ENCODE measurements at places on chromosomes 7 and 10.

DNA sequence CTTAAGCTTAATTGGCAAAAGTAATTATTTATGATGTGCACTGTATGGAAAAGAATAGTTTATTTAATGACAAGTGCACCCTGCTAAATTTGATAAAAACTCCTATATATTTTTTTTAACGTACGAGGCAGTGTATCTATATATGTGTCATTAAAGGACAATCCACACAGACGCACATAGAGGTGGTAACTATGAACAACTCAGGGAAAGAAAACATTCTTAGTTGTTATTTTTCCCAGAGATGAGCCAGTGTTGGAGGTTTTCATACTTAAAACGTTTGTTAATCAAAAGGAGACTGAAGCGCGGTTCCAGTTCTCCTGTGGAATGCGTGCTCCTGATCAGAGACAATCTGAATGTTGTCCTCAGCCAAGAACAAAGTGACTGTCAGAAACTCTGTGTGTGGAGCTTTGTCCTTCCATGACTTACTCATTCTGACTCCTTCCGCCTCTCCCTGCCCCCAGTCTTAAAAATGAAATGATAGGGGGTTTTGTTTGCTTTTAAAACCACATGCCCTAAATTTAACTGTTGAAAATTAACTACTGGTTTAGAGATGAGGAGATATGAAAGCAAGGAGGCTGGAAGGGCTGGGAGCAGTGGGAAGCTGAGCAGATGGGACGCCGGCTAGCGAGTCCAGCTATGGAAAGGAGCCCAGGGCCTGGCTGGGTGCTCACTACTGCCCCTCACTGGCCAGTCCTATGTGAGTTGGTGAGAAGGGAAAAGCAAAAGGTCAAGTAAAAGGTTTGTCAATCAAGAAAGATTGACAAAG, 99.6 kb downstream of the SVIL start:
- peak; percentile 49 for DNase-seq

DNA sequence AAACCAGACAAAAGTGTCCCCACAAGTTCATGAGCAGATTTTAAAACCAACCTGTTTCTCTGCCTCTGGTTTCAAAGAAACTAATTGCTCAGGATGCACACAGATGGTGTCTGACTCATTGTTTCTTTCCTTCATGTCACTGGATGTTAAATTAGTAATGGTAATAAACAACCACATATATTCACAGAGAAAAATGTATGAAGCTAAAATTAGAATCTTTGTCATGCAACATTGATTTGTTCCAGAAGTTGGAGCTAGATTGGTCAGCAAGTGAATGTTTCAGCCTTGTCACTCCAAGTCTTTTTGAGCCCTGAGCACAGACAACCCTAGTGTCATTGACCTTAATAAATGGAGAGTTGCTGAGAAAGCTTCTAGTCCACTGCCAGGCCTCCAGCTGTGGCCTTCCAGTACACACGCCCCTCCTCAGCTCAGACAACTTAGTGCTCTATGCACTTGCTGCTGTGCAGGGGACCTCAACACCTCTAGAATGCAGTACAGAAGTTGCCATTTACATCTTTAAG, 175.9 kb downstream of the CCDC71L start:
- DNase-seq, result no peak

- no peak for DNase-seq
Measured at GRCh38 chr10:61304746-61305145, 148.4 kb downstream of the TMEM26 start.

DNA sequence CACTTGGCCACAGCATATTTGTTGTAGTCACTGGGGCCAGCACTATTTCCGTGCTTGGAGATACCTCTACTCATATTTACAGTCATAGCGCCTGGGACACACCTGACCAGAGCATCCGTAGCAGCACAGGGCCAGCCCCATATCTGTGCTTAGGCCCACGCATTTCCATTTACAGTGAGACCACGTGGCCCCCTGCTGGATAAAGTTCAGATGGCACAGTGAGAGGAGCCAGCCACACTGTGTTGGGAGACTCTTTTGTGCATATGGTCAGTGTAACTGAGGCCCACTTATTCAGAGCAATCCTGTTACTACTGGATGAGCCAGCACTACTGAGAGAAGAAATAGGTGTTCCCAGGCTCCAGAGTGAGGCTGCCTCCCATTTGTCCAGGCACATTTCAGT, 455.3 kb downstream of the REEP3 start:
- DNase-seq, result no peak

GRCh38 chr7:119065966-119066365, 841.5 kb downstream of the ANKRD7 start:
- DNase-seq, result no peak

DNA sequence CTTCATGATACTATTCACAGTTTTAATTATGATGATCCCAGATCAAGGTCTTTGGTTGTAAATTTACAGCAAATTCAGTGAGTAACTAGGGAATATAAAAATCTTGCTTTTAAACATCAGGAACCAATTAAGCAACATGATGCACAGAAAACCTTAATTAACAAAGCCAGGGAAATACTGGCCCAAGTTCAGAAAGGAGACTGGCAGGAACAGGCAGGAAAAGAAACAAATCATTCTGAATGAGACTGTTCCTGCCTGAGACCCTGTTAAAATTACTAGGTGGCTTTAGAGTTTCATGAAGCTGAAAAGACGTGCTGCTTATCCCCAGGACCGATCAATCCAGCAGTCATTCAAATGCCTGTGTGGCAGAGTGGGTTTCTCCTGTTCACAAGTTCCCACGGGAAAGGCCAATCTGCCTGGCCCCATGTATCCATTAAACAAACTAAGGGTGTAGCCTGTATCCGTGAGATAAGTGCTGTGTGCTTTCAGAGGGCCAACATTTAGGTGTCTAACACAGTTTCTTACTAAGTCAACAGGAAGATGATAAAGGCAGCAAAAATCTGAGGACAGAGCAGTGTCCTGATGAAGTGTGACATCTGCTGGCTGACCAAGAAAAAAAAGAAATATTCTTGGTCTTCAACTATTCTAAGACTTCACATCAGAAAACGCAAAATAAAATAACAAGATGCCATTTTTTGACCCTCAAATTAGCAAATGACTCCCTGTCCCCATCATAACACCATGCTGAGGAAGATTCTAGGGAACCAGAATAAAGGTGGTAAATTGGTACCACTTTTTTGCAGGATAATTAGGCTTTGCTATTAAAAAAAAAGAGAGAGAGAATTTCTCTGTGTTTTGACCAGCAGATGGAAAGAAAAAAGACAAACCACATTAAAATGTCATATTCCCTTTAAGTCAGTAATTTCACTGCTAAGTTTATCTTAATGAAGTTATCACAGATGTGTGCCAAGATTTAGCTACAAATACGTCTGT, 34.2 kb downstream of the PUS7 start:
- peak; percentile 39 for DNase-seq

GRCh38 chr10:4514445-4515108, 311.4 kb upstream of the AKR1E2 start:
- no peak for DNase-seq

DNA sequence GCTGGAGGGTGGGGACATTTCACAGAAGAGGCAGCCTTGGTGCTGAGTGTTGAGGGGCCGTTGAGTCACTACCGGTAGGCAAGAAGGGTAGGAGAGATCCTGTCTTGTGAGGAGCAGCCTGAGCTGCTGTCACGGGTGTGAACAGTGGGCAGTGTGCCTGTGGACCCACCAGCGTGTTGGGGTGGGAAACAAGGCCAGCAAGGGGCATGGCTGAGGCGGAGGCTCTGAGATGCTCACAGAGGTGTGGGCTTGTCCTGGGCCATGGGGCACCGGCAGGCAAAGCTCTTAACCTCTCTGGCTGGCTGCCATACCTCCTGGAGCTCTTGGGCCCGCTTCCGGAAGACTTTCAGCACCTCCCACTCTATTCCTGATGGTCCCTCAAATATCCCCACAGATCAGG, 33.6 kb upstream of the SMARCD3 start:
- DNase-seq, result no peak

DNA sequence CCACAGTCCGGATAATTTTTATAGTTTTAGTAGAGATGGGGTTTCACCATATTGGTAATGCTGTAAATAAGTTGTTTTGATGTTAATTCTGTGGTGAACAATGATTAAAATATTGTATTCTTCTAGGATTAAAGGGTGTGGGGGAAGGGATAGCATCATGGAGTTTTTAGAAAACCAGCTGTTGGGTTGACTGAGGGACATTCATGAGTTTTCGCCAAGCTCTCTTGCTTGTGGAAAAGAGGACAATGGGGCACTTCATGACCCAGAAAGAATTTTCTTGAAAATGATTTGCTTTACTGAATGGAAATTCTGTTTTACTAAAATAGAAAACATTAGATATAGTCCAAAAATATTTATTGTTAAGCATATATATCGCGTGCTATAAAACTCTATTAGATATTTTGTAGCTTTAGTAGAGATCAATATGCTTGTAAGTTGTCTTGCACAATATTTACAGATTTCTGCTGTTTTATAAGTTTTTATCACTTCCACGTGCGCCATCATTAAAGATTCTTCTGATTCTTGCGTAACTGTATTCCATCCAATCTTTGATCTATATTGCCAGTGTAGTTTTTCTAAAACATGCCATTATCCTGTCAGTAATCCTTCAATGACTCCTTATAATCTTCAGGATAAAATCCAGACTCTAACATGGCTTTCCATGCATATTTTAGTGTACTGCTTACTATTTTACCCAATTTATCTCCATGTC, 41.8 kb downstream of the LCOR start:
- no peak for DNase-seq

DNA sequence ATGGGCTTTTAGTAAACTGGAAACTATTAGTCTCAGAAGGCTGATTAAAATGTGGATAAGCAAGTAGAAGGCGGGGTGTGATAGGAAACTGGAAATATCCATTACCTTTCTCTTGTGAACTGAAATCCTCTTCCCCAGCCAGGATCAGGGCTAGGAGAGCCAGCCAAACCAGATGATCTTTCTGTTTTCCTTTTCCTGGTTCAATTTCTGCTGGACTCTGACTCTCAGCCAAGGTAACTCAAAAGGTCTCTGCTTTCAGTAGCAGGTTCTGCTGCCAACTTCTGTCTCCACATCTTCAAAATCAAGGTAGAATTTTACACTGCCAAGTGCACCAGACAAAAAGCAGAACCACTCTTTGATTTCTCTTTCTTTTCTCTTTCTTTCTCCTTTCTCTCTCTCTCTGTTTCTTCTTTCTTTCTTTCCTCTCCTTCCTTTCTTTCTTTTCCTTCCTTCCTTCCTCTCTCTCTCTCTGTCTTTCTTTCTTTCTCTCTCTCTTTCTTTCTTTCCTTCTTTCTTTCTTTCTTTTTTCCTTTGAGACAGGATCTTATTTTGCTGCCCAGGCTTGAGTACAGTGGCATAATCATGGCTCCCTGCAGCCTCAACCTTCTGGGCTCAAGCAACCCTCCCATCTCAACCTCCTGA, 30.8 kb downstream of the OTUD1 start:
- DNase-seq, result no peak

DNA sequence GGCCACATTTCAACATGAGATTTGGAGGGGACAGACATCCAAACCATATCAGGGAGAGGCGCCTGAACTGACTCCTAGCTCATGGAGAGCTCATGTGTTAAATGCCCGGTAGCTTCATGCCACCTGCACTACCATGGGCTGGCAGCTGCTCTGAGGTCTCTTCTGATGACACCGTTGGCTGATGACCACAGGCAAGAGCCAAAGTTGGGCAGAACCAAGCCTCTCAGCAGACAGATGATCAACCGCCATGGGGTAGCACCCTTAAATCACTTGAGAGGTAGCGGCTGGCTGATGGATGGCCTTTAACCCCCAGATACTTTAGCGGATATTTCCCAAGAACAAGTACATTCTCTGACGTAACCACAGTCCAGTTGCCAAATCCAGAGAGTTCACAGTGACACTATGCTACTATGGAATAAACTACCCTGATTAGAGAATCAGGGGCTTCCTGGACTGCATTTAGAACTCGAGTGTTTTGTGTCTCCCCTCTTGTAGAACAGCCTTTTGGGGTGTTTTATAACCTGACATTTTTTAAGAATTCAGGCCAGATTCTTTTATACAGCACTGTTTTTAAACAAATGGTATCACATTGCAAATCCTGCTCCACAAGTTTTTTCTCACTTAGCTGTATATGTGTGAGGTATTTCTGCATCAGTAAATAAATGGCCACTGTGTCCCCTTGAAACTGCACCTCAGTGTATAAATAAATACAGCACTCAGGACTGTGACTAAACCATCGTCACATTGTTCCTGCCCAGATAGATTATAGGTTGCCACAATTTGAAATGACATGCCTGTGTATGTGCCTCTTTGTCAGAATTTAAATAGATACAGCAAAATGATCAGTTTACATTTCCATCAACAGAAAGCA, 30.8 kb upstream of the DRGX start:
- DNase-seq, result no peak

DNA sequence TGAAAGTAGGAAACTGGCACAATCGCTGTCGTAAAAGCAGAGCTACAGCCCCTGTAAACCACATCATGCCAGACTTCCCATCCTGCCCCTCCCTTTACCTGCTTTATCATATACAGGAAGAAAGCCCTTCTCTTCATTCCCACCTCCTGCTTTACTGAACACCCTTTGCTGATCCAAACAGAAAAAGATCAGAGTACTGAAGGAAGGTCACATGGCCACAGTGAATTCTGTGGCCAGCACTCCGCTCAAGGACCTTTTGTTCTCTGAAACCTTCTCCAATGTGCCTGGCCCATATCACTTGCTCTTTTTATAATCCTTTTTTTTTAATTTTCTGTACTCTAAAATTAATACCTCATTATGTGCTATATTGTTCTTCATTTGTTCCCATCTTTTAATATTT, 108.8 kb upstream of the LRGUK start:
- no peak for DNase-seq

DNA sequence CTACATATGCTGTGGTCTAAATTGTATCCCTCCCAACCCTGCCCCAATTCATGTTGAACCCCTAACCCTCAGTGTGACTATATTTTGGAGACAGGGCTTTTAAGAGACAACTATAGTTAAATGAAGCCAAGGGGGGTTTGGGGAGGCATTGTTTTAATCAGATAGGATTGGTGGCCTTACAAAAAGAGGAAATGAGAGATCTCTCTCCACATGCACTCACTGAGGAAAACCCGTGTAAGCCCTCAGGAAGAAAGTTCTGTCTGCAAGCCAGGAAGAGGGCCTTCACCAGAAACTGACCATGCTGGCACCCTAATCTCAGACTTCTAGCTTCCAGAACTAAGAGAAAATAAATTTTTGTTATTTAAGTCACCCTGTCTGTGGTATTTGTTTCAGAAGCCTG, 276.7 kb downstream of the KIF20B start:
- DNase-seq, result no peak

DNA sequence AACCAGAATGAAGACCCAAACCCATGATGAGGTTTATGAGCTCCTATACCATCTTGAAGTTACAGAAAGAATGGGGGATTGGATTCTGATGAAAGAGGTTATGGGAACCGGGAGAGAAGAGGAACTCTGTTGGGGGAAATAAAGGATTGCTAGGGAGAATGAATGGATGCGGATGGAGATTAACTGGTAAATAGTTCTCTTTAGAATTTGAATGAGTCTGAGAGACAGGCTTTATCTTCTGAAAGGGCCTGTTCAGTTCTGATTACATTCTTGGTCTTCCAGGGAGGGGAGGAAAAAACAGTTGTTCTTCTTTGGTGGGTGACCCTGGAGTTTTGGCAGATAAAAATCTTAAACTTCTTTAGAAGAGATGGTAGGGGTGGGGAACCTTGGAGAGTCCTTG, 13.9 kb downstream of the SUGCT start:
- no peak for DNase-seq

Measured in urinary bladder (tissue), 4 donors.